Activated CD8-positive, alpha-beta memory T cell treated with anti-CD3 and anti-CD28 coated beads for 4 hours (primary cell): ENCODE measurements at places on chromosomes 3 and 15.

- no peak for DNase-seq
These were observed 371.5 kb upstream of the GOLIM4 start for GRCh38 chr3:168467115-168467714.

DNA sequence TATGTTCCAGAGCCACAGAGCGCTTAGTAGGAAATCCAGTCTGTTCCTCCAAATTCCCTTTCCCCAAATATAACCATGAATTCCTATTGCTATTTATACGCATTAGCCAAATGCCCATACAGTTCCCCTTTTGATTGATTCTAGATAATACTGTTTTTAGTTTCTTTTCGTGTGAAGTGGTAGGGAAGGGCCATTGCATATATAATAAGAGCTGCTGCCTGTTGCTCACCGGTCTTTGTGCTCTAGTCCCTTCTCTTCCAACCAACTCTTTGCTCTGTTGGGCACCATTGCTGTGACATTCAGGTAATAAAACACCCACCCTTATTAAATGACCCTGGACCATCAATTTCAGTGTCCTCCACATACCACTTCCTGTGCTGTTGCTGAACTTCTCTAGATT lies 379.9 kb upstream of the KCNMB2 start:
- no peak for DNase-seq

GRCh38 chr15:92146511-92147150 lies 247.1 kb upstream of the ST8SIA2 start:
- DNase-seq = no peak

DNA sequence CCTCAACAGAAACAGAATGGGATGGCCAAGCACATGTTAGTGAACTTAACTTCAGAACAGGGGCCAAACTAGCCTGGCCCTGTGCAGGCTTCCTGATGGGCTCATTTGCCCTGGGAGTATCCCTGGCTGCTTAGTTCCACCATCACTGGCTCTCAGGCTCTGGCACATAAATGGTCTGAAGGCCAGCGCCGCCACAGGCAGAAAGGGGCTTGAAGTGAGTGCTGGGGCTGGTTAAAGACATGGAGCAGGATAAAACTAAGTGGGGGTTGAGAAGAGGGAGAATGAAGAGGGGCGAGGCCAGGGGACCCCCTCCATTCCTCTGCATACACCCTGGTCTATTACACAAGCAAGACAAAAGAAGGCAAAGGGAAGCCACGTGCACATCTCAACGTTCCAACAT lies 12.2 kb downstream of the SLCO2A1 start:
- no peak for DNase-seq

GRCh38 chr3:182585532-182586150 lies 207.7 kb upstream of the ATP11B start:
- DNase-seq = no peak

- no peak for DNase-seq
These were observed 46.2 kb downstream of the DNAH12 start for GRCh38 chr3:57497904-57498303.

GRCh38 chr3:67030785-67031740 lies 33.0 kb downstream of the KBTBD8 start:
- no peak for DNase-seq

- no peak for DNase-seq
These were observed 285.8 kb upstream of the LMCD1 start for GRCh38 chr3:8215821-8216220.

DNA sequence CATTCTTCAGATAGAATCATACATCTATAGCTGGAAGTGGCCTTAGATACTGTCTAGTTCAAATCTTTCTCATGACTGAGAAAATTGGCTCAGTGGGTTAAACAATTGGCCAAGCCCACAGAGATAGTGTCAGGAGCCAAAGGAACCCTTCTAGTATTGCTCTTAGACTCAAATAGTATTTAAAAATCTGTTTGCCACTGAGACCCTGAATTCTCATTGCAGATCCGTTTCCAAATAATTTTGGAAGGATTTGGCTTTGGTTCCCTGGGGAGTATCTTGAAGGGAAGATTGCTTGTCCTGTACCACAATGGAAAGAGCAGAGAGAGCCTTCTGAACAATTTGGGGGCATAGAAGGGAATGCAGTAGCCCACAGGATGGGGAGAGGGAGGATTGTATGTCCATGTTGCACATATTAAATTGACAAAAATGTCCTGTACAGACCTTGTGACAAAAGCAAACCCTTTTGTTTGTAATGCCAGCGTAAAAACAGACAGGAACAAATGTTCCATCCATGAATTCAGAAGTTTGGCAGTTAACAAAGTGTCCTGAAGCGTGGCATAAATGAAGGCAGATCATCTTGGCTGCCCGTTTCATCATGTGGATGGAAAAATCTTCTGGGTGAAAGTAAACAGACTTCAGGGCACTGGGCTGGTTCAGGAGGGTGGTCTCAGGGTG lies 156.4 kb upstream of the RASGRP1 start:
- DNase-seq = no peak
